ENCODE measurements at places on chromosomes 2 and 18.

DNA sequence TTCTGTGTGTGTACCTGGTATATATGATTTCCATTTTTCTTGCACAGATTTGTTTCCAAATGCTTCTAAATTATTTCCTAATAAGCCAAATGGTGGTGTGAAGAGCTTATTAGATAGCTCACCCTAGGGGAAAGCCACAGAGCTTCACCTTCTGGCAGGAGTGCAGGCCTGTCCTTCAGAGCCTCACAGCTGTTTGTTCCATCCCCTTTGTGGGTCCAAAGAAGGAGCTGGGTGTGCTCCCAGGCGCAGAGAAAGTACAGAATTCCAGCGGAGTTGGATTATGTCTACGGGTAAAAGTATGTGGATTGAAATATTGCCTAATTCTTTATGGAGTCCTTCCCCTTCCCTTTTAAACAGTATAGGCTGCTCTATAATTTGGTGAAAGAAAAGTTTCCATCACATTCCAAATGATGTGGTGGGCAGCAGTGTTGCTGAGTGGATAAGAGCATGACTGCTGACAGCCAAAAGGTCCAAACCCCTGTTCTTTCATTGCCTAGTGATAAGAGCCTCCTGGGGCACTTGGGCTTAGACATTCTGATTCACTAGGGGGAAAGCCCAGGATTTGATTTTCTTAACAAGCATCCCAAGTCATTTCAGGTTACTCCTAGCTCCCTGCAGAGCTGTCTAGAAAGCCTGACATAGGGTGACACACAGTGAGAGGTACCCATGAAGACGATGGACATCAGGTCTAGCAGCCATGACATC is 86.6 kb downstream of the WDSUB1 start:
- DNase-seq = no peak

DNA sequence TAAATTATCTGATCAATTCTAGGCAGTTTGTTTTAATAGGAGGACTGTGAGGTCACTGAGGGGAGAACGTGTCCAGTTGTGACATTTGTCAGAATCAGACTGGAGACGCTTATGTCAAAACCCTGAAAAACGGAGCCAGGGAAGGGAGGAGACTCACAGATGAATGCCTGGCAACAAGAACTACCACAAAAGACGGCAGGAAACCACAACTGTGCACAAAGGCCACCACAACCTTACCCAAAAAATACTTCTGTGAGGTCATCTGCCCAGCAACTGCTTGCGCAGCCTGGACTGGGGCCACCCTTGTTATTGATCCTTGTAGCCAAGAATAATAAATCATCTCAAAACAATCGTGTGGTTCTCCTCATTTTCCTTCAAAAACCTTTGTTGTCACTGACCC is 173.0 kb upstream of the ALKAL2 start:
- DNase-seq = no peak

DNA sequence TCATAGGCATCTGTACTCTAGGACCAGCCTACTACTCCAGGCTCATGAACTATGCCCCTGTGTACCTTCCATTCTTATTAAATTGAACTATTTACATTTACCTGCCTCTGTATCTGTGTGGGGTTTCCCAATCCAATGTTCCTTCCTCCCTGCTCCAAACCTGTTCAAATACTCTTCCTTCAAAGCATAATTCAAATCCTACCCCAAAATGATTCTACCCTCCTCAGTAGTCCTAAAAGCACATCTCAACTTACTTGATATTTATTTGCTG is 3.8 kb downstream of the MEMO1 start:
- no peak for DNase-seq

DNA sequence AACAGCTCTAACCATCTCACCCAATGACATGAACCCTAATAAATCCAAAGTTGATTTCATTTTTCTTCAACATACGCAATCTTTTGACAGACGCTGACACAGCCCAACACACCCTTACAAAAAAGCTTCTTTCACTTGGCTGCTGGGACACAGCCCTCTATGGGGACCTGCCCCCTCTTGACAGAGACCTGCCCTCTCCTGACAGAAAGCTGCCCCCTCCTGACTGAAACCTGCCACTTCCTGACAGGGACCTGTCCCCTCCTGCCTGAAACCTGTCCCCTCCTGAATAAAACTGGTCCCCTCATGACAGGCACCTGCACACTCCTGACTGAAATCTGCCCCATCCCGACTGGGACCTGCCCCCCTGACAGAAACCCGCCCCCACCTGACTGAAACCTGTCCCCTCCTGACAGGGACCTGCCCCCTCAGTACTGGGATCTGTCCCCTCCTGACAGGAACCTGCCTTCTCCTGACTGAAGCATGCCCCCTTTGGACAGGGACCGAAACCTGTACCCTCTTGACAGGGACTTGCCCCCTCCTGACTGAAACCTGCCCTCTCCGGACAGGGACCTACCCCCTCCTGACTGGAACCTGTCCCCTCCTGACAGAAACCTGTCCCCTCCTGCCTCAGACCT is 87.9 kb downstream of the PXDN start:
- DNase-seq = no peak

GRCh38 chr18:62518460-62519375 is 4.1 kb upstream of the ZCCHC2 start:
- DNase-seq = no peak

GRCh38 chr2:37211212-37211611 is 14.9 kb downstream of the CEBPZOS start:
- no peak for DNase-seq

DNA sequence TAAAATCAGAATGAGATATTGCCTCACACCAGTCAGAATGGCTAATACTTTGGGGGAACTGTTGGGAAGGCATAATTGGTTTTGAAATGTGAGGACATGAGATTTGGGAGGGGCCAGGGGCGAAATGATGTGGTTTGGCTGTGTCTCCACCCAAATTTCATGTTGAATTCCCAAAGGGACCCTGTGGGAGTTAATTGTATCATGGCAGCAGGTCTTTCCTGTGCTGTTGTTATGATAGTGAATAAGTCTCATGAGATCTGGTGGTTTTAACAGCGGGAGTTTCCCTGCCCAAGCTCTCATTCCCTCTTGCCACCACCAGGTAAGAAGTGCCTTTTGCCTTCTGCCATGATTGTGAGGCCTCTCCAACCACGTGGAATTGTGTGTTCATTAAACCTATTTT is 59.6 kb downstream of the CSRNP3 start:
- DNase-seq = no peak

DNA sequence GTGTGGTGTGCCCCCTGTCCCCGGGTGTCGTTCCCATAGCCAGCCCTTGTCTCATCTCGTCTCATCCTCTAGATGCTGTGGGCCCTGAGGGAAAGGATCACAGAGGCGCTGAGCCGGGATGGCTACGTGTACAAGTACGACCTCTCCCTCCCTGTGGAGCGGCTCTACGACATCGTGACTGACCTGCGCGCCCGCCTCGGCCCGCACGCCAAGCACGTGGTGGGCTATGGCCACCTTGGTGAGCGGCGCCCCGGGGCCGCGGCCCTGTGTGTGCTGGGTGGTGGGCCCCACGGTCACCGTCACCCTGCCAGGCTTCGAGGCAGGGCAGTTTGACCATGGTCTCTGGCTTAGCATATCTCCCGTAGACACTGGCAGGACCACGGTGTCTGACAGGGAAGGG is 20.8 kb upstream of the GAL3ST2 start:
- no peak for DNase-seq

GRCh38 chr2:6008186-6008585 is 316.0 kb downstream of the SOX11 start:
- DNase-seq = no peak

DNA sequence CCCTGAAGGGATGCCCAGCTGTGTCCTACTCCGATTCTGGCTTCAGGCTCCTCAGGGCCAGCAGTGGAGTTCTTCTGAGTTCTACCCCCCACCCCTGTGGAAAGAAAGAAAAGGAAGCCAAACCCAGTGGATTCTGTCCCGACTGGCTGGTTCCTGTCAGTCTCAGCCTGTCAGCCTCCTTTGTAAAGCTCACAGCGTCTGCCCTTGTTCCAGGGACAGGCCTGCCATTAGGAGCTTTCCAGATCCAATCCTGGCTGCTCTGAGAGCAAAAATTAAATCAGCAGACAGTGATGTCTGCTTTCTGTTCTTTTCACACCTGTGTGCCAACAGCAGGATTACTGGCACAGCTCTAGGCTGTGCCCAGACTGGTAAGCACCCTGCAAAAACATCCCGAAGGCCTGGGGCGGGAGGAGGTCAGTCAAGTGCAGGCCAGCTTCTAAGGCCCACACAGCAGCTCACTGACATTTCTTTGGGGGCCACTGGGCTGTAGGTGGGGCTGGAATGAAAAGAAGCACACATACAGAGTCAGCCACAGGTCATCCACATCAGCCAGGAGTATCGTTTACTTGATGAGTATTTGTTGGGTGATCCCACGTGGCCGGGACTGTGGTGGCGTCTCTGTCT is 69.1 kb downstream of the EHD3 start:
- no peak for DNase-seq

DNA sequence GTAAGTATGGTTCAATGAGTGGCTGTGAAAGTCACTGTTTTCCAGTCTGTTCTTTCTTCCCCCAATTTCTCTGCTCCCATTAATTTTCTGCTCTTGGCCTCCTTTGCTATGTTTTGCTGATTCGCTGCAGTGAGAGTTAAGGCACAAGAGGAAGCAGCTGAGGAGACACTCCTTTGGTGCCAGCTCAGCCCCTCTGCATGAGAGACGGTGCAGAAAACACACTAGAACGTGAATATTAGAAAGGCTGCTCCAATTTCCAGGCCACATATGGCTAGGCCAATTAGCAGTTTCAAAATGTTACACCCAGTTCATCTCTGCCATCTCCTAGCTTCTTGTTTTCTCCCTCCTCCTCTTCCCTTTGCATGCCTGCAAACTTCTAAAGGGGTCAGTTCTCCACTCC is 38.9 kb downstream of the AKAIN1 start:
- no peak for DNase-seq

DNA sequence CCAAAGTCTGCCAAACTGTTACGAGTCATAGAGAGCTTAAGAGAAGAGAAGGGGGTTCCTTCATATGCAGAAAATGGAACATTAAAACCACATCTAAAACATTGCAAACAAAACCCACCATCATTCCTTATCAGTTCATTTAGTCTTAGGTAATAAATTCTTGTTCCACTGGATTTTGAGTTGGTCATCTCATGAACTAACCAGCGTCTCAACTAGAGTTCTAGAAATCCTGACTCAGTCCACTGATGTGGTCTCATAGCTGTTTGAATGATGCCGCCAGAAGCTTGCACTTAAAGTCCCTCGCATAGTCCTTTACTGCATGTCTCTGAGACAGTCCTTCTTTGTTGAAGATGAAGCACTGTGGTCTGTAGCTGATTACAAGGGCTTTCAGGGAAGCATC is 15.0 kb upstream of the CAB39 start:
- no peak for DNase-seq

GRCh38 chr2:113887009-113887792 is 2.7 kb upstream of the ACTR3 start:
- no peak for DNase-seq

DNA sequence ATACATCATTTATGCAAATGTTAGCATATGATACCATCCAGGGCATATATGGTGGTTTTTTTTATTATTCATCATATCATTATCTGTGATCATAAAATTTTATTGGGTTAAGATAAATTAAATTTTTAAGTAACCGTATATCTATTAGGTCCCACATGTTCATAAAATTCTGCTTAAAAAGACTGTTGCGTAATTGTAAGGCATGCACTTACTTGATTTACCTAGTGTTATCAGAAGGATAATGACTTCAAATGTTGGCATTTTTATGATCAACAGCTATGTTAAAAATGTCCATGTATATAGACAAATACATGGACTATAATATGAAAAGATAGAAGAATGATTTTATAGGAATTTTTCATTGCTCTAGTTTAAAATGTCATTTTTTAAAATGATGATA is 1625.5 kb upstream of the CELF4 start:
- DNase-seq = no peak

- DNase-seq = no peak
Measured at GRCh38 chr2:217956586-217957457, 46.0 kb downstream of the TNS1 start.

DNA sequence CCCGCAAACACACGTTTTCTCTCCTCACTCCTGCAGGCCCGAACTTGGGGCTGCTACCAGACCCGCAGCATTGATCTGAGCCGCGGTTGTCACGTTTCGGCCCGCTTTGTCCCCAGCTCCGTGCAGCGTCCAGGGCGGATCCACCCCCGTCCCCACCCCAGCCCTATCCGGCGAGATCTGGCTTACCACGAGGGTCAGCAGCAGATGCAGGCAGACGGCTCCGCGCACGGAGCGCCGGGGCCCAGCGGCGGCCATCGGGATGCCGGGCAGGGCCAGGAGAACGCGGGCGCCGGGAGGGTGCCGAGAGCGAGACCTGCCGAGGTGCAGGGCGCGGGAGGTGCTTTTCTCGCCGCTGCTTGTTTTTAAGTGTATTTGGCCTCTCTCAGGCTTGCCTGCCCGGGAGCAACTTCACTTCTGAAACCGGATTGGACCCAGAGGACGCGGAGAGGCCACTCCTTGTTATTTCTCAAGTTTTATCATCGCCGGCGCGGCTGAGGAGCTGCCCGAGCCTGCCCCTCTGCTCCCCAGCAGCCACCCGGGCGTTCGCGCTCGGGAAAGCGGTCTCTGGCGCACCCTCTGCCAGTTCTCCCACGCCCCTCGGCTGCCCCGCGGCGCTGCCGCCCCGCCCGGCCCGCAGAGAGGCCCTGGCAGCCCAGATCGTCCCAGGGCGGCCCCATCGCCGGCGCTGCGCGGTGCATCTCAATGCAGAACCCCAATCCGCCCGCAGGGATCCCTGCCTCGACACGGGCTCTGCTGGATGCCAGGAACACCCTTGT is at the start of gene DSC3:
DSC3 (minus strand) TSS at position 337 of the 776 bp plus-strand sequence; CDS start at position 255, 82 bp downstream.
- DNase-seq = no peak

- DNase-seq = no peak
Measured at GRCh38 chr2:10169581-10169980, 47.0 kb downstream of the RRM2 start.

GRCh38 chr2:130729322-130730299 is 741 bp downstream of the GPR148 start:
- no peak for DNase-seq

DNA sequence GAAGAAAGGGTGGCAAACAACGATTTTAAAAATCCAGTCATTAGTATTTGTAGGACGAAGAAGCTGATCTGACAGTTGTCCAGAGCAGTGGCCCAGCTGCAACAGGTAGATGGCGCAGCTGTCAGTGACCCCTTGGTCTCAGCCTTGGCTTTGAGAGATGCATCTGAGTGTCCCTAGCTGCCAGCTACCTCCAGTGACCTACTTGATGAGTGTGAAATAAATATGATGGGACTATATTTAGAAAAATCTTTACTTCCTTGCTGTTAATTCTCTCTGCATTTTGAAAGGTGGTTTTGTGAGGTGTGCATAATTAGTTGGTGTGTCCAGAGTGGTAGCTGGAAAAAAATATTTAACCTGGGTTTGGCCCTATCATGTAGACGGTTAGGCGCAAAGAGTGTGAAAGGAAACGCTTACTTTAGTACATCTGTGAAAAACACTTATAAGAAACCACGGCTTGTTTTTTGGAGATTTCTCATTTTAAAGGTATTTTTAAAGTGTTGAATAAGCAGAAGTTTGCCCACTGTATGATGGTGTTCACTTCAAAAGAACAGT is 963 bp downstream of the INPP1 start:
- no peak for DNase-seq

GRCh38 chr2:70403267-70404053 is 101.6 kb upstream of the FAM136A start:
- DNase-seq = no peak

- no peak for DNase-seq
Measured at GRCh38 chr2:63840081-63840784, 1.5 kb upstream of the UGP2 start.

GRCh38 chr2:241561832-241562231 is 3.3 kb downstream of the BOK start:
- no peak for DNase-seq

GRCh38 chr2:95007822-95008221 is 17.7 kb upstream of the MAL start:
- DNase-seq = no peak
